Stimulated activated CD8-positive, alpha-beta memory T cell treated with anti-CD3 and anti-CD28 coated beads, Interleukin-15, amount 100 ng/mL, for 24 hours (primary cell): ENCODE measurements at places on chromosomes 7 and 10.

- no peak for DNase-seq
These were observed 251.0 kb upstream of the TAC1 start for GRCh38 chr7:97480772-97481390.

GRCh38 chr10:11237571-11237970, 219.9 kb downstream of the CELF2 start:
- DNase-seq = no peak

DNA sequence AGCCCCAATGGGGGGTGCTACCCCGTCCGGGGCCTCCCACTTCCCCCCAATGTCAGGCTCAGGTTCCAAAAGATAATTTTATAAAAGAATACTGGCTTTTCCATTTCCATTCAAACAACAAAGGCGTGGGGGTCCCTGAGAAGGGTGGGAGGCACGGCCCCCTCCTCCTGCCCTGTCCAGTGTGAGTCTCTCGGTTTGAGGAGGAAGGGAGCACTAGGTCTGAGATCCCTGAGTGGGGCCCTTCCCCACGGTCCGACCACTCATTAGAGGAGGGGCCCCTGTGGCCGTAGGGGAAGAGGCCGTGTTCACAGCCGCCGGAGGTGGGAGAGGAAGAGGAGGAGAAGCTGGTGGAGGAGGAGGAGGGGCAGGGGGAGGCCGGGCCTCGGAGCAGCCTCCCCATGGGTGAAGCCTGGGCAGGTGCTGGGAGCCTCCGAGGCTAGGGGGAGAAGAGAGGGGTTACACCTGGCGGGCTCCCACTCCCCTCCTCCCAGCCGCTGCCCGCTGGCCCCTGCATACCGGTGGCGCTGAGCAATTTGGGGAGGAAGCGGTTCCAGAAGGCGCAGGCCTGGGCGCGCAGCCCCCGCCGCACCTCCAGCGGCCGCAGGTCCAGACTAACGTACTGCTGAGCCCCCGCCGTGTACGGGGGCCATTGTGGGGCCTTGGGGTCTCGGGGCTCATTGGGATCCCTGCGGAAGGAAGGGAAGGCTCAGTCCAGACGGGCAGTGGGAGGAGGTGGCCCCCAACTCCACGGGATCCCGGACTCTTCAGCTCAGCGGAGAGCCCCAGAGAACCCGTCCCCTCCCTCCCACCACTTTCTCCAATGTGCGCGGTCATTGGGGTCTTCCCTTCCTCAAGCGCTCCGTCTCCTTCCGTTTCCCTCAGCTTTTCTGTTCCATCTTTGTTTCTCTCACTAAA, 1.4 kb upstream of the UFSP1 start:
- no peak for DNase-seq

GRCh38 chr10:50619882-50620281, 3.9 kb downstream of the SGMS1 start:
- DNase-seq = no peak

DNA sequence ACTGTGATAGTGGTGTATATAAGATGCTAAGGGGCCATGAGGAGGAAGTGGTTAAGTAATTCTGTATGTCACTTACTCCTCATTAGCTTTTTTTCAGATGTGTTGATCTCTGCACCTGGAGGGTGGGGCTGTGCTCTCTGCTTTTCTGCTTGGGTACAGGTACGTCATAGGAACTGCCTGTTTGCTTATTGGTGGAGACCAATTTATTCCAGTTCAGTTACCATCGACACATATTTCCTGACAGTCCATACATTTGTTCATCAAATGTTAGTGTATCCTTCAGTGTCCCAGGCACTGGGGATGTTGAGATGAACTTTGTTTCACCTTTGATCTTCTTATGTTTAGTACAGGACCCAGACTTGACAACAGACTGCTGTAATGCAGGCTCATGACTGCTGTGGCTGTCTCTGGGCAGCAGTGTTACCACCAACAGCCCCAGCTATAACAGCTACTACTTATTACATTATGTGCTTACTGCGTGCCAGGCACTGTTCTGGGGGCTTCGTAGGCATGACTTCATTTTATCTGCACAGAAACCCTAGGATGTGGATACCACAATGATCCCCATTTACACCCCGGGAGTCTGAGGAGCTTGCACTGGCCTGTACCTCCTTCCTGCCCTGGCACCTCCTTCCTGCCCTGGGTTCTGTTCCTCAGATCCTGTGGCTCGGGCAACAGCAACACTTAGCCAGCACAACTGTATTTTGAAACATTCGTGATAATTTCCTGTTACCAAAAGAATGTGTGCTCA, 87.4 kb downstream of the BUB3 start:
- DNase-seq = no peak

- no peak for DNase-seq
These were observed 310.4 kb upstream of the IMMP2L start for GRCh38 chr7:111872450-111873325.

GRCh38 chr10:114825513-114826253, 4.1 kb downstream of the FHIP2A start:
- no peak for DNase-seq

DNA sequence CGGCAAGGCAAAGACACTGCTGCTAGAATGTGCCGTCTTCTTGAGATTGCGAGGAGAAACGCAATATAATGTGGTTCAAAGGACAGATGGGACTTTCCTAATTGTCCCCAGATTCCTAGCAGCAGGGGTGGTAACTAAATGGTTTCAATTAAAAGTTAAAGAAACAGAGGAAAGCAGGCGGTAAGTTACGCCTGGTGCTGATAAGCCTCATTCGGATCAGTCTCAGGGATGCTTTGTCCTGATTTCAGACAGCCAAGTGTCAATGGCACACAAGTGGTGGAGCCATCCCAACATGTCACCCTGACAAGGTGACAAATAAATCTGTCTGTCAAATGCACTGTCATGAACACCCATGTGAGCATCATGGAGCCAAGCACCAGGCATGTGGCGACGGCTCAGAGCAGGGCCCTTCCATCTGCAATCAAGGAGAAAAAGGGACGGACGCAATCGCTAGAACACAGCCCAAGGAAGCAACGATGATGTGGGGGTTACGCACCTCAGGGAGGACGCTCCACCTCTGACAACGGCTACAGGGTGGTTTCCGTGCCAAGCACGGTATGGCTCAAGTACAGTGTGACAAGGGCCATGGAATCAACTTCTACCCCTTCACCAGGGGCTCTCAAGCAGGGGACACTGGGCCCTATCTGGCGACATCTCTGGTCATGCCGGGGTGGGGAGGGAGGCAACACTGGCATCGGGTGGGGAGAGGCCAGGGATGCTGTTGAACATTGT, 66.2 kb downstream of the CTBP2 start:
- no peak for DNase-seq

DNA sequence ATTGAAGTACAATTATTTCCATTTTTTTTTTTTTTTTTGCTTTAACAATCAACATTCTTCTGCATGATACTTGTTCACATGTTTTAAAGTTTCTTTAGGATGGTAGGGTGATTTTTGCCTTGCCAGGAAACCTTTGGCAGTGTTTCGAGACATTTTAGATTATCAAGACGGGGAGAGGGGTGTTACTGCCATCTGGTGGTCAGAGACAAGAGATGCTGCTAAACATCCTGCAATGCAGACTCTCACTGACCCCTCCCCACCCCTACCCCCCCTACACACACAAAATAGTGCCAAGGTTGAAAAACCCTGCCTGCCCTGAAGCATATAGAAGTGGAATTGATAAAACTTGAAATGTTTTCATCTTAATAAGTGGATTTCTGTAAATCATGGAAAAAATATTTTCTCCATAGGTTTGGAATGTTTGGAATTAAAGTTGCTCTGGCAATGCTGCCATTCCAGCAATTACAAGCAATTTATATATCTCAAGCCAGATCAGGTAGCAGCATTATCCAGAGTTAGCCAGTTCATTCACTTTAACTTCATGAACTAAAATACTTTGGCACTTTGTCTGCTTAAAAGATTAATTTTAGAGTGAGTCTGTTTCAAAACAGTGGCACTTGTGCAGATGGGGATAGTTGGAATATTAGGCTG, 62.1 kb downstream of the SDHAF3 start:
- DNase-seq = no peak

GRCh38 chr10:60389413-60390025, at the start of gene ANK3:
Gene ANK3 (minus strand): TSS chr10:60389875. CDS start chr10:60389538, 337 bp downstream.
- no peak for DNase-seq

DNA sequence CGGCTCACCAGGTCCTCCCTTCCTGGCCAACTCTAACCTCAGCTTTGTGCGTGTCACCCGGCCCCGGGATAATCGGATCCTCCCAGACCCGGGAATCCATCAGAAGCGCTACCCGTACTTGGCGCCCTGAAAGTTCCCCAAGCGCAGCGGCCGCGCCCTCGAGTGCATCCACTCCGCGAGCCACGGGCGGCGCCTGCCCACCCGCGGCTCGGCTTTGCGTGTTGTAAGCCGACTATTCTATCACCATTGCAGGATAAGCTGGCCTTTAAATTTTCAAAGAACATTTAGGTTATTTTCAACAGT, 35.7 kb upstream of the EBLN1 start:
- DNase-seq = no peak

DNA sequence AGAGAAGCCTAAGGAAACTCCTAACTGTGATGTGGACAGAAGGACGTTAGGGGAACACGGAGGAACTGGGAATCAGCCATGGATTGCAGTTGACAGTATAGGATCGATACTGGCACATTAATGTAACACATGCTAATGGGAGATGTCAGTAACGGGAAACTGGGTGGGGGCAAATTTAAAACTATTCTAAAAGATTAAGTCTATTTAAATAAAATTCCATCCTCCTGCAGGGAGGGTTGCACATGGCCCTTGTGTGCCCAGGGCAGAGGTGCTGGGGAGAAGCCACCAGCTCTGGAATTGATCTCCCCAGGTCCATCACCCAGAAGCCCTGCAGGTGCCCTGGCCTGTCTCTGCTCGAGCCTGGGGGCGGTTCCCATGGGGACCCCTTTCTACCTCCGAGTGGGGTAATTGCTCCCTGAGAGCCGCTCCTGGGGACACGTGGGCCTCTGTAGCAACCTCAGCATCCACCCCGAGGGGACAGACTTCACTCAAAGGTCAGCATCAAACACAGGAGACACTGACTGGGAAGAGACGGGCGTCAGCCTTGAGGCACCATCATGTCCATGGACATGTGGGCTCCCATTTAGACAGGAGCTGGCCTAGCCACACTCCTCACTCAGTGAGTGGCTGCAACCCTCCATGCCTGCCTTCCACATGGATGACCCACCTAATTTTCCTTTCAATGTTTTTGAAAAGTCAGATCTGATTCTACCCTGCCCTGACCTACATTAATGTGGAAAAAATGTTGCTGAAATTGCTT, 21.1 kb downstream of the SCART1 start:
- no peak for DNase-seq

DNA sequence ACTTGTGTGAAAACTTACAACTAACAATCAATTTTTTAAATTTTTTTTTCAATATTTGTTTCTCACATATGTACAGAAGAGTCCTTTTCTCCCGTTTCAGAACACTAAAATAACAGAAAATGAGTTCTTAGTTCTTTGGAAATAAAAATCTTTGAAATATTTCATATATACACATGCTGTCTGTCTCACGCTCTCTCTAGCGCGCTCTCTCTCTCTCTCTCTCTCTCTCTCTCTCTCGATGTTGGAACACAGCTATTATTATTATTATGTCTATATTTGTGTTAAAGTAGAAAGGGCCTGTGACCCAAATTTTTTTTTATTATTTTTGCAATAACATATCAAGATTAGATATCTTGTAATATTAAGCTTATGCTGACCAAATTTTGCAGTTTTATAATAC, 96.9 kb upstream of the GATA3 start:
- DNase-seq = no peak

DNA sequence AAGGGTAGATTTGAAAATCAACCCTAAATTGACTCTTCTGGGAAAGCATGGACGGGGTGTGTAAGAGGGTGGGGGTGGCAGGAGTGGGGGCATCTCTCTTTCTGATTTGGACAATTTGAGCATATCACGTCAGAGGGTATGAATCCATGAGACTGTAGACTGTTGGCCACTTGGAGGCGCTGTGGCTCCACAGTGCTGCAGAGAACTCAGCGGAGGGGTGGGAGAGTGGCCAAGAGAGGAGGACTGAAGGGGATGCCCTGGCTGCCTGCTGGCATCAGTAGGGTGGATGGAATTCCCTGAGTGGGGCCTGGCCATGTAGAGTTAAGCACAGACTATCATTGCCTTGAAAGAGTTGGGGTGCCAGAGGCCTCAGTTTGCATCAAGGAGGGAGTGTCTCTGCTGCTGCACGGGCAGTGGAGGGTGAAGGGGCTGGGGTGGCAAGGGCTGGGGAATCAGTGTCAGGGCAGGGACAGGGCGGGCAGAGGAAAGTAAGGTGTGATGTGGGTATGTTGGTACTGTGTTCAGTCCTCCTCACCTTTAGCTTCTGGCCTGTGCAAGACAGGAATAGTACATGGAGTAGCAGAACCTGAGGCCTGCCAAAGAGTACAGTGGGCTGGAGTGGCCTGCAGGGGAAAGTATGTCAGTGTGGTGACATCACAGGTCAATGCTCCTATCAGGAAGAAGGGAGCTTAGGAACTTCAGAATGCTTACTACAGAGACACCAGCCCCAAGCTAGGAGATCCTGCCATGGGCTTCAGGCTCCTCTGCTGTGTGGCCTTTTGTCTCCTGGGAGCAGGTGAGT, 133.5 kb upstream of the PRSS58 start:
- no peak for DNase-seq

DNA sequence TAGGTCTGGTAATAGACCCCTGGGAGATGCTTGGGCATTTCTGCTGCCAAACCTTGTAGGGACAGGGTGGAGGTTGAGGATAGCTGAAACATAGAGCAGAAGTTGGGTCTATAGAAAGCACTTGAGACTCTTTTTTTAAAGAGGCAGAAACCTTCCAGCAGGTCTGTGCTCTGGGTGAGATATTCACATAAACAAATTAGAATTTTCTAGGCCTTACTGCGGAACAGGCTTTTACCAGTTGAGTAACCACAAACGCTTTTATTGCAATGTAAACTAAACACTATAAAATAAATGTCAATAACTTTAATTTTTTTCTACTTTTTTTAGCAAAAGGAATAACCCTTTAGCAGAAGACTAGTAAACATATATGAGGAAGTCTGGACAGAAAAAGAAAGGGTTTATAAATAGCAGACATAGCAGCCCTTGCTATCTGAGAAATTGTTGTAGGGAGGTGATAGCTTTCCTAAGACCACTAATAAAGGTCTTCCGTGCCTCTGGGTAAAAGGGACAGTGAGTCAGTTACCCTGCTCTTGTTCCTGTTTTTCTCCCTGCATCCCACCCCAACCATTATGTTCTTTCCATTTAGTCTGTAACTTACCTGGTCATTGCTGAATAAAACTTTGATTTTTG, 38.7 kb downstream of the CACNB2 start:
- no peak for DNase-seq

- no peak for DNase-seq
These were observed 45.1 kb downstream of the TMEM26 start for GRCh38 chr10:61408105-61408504.

DNA sequence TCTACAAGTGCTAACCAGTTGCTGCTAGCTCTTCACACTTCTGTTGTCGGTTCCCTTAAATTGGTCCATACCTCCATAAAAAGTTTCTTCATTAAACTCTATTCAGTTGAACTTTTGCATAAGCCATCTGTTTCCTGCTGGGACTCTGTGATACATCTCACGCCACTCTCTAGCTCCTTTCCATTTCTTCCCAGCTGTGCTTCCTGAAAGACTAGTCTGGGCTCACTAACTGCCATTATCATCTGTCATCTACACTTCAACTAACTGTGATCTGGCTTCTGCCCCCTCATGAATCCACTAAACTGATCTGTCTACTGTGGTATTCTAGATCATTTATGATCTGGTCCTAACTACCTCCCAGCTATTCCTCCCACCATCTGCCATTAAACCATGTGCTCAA, 78.3 kb downstream of the ELAPOR2 start:
- no peak for DNase-seq

- DNase-seq = no peak
These were observed 276.2 kb downstream of the FGFR2 start for GRCh38 chr10:121322046-121322445.
